T-helper 22 cell (primary cell): ENCODE measurements at places on chromosomes 11 and 22.

DNA sequence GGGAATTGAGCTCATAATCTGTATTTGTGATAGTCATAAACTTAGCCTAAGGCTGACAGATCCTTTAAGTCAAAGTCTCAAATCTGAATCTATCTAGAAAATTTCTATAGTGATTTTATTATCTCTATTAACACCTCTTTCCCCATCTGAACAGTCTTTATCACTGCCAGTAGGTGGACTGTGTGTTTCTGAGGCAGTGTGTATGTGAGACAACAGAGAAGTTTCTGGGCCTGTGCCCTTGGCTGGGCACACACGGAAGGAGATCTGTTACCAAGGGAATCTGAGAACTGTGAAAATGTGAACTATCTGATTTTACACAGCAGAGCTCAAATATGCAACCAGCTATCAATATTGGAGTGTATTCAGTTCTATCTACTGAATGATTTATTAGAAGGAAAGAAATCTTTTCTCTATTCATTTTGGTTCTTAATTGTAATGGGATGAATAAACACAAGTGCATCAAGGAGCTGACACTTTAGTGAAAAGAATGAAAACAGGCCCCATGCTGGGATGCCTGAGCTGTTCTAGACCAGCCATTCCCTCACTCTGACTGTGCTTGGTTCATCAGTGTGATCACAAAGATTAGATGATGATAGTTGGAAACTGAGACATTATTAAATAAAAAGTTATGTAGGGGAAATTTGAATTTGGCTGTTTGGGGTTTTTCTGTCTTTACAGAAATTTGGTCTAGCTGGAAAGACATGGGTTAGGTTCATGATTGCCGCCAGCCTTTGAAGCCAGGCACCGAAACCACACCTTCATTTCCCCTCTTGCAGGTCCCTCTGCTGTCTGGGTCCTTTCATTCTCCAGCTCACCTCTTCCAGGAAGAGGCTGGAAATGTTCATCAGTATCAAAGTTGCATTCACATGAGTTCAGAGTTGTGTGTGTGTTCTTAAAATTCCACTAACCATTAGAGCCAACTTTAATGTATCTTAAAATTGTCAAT lies 68.1 kb downstream of the LIF start:
- DNase-seq, result no peak

GRCh38 chr11:126352163-126352562 lies 3.3 kb upstream of the ST3GAL4 start:
- no peak for DNase-seq

- DNase-seq, result no peak
These were observed 98.2 kb upstream of the NNMT start for GRCh38 chr11:114197799-114198500.

GRCh38 chr11:130206141-130206540 lies 46.6 kb downstream of the ST14 start:
- no peak for DNase-seq

DNA sequence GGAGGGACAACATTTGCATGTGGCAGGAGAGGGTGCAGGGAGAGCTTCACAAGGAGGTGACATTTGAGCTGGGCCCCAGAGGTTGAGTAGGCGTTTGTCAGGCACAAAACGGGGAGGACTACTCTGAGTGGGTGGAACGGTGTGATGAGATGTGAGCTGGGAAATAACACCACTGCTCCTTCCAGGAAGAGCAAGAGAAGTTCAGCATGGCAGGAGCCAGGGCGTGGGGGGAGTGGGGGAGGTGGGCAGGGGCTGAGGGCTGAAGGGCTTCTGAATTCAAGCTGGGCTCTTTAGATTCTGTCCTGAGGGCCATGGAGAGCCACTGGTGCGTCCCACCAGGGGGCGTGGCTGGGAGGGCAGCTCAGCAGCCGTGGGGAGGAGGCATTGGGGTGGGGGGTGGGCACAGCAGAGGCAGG lies 54.2 kb downstream of the OTOG start:
- no peak for DNase-seq

- DNase-seq, result no peak
These were observed 398.8 kb upstream of the FAT3 start for GRCh38 chr11:91825777-91826176.

DNA sequence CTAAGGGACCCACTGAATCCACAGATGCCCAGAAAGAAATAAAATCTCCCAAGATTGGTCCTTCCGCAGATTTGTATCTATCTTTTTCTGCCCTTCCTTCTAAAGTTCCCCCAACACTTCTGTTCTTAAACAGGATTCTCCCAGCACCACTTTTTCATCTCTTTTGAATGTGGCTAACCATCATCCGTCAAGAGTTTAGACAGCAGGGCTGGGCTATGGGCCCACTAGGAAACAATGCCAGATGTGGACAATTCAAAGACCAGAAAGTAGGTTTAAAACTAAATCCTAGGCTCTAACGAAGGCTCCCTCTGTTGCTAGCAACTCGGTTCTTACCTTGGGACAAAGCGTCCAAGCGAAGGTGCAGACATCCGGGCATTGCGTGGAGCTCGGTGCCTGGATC lies 100.0 kb downstream of the AMBRA1 start:
- DNase-seq, result no peak
